ENCODE measurements at places on chromosomes 7 and 10.

DNA sequence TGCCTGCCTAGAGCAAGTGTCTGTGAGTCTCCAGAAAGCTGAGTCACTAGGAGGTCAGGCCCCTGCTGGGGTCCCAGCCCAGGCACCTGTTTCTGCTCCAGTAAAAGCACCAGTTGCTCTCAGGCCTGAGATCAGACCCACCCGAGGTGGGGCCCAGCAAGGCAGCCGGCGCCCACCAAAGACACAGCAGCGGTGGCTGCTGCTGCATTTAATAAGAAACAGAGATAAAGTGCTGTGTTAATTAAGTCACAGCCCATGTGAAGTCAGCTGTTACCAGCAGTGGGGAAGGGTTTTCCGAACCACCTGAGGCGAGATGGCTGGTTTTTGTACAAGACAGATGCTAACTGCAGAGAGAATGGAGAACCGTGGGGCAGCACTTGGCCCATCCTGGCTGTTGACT is 12.1 kb upstream of the LRRC18 start:
- DNase-seq: no peak

DNA sequence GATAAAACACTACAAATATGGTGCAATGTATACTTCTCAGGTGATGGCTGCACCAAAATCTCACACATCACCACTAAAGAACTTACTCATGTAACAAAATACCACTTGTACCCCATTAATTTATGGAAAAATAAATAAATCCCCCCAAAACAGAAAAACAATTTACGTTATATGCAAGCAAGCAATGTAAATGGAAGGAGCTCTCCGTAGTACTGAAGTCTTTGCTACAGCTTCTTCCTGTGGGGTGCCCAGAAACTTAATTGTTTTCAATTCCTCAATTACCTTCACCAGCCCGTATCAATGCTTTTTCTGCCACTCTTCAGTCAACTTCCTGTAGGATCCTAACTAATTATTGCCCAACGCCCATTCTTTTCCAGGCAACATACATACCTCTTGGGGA is 138.1 kb downstream of the RELN start:
- DNase-seq: no peak

DNA sequence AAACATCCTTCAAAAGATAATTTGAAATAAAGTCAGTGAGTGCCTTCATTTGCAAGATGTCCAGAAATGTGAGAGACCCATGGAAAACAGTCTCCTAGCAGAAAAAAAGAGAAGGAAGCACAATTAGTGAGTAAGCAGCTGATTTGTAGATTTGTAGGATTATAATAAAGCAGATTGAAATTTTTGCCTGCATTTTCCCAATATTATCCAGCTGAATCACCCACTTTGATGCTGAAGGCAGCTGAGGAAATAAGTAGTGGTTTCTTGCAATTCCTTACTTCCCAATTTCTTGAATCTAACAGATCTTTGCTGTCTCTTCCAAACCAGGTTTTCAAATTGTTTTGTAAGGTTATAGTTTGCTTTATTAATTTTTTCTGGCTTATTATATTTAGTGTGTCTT is 181.4 kb downstream of the GNAT3 start:
- no peak for DNase-seq

- DNase-seq: no peak
Observed at GRCh38 chr7:121196286-121196685, 132.5 kb upstream of the WNT16 start.

GRCh38 chr10:557792-558328 is 131.6 kb downstream of the DIP2C start:
- DNase-seq: peak; percentile 17

GRCh38 chr7:120994512-120995410 is 6.2 kb downstream of the CPED1 start:
- no peak for DNase-seq

GRCh38 chr7:27661811-27662489 is 733 bp downstream of the HIBADH start:
- DNase-seq: peak; percentile 38

- DNase-seq: no peak
Observed at GRCh38 chr10:12709000-12709401, 292.5 kb downstream of the CCDC3 start.

GRCh38 chr10:55550236-55550635 is 749.2 kb upstream of the PCDH15 start:
- no peak for DNase-seq

- DNase-seq: no peak
Observed at GRCh38 chr10:19874791-19875190, 58.6 kb downstream of the PLXDC2 start.

- DNase-seq: no peak
Observed at GRCh38 chr10:88793712-88794299, 8.7 kb upstream of the LIPM start.

DNA sequence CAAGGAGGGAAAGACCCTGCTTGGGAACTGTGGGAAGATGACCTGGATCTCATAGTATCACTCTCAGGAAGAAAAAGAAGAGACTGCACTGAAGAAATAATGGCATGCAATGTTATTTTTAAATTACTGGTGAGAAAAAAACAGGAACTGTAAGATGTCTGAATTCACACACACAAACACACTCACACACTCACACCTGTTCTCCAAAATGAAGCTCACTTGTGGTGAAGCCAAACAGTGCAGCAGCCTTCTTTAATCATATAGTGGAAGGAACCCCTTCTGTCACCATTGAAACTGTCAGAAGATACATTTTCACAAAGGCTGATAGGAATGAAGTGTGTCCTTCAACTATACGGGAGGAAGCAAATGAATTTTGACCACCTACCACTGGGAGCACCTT is 156.5 kb upstream of the GHITM start:
- no peak for DNase-seq

DNA sequence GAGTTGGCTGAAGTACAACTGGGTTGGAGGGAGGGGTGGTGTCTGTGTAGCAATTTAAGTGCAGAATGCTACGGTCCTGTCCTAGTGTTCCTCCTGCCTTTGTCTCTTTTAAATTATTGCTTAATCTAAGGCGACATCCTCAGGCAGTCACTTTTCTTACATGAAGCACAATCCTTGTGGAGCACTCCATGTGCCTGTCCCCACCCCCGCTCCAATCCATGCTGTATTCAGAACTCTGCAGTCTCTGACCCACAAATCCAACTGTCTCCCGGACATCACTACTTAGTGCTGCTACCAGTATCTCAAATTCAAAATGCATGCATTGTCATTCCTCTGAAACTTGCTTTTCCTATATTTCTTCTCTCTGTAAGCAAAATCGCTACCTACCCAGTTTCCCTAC is 91.4 kb upstream of the FAM133B start:
- DNase-seq: no peak

DNA sequence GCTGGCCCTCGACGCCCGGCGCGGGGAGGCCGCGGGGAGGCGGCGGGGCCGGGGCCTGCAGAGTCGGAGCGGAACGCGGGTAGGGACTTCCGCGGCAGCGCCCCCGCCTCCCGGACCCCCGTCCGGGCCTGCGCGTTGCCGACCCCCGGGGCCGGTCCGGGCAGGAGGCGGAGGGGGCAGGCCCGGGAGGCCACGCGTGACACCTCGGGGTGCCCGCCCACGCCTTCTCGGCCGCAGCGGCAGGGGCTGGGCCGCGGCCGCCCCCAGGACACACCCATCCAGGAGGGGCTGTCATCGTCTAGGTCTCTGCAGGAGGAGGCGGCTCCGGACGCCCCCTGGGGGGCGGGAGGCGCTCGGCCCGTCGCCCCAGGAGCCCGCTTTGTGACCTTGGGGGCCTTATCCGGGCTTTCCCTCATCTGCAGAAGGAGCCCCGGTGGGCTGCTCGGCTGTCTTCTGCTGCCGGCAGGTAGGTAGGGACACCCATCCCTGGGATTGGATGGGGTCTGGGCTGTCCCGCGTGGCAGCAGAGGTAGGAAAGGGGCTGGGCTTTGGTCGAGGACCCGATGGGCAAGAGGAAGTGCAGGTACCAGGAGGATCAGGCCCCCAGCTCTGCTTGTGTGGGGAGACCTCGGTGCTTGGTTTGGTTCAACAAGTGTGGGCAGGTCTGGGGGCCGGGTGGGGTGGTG is 569 bp downstream of the ZNF316 start:
- peak; percentile 72 for DNase-seq

GRCh38 chr7:107359520-107360316 is 110.1 kb upstream of the GPR22 start:
- DNase-seq: no peak

- DNase-seq: no peak
Observed at GRCh38 chr7:49778731-49779270, 5.4 kb downstream of the VWC2 start.

DNA sequence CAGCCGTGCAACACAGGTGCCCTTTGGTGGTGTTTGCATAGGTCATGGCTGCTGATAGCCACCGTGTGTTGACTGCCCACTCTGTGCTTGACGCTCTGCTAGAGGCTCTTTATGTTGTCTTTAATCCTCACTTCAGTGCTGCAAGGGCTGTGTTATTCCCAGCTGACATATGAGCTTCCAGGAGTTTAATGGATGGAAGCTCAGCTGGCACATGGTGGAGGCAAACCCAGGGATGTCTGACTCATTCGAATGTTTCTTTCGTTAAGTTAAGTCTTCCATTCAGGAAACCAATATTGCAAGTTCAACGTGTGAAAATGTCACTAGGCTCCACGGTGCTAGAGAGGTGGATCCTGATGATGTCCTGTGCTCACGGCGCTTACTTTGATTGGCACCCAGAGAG is 378.4 kb downstream of the DPP6 start:
- DNase-seq: no peak

DNA sequence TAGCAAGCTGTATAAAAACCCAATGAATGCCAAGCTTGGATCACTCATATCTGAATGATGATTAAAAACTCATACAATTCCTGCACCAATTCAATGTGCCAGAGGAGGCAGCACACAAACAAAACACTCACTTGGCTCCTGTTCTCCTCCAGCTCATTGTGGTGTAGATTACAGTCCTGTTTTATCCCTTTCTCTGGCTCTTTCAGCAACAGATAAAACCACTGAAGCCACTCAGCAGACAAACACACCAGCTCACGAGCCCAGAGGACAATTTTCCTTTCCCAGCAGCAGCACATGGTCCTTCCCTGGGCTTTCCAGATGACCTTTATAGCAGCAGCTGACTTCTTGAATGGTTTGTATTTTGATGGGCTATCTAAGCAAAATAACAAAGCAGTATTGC is 107.3 kb upstream of the STARD3NL start:
- no peak for DNase-seq

- no peak for DNase-seq
Observed at GRCh38 chr7:12570534-12571461, at the start of gene SCIN. Gene SCIN (plus strand): TSS chr7:12570720. CDS start chr7:12570787, 67 bp downstream.

DNA sequence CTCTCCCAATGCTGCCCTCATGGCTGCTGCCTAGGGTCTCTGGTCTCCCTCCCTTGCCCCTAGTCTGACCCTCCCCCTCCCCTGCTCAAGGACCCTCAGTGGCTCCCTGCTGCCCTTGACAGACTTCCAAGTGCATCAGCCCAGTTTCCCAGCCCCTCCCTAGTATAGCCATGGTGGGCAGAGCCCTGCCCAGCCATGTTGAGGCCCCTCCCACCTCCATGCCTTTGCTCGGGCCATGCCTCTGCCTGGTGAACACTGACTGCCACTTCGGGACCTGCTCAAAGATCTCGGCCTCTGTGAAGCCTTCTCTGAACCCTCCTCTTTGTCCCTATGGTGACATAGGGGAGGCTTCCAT is 73.2 kb downstream of the MYL10 start:
- DNase-seq: no peak

DNA sequence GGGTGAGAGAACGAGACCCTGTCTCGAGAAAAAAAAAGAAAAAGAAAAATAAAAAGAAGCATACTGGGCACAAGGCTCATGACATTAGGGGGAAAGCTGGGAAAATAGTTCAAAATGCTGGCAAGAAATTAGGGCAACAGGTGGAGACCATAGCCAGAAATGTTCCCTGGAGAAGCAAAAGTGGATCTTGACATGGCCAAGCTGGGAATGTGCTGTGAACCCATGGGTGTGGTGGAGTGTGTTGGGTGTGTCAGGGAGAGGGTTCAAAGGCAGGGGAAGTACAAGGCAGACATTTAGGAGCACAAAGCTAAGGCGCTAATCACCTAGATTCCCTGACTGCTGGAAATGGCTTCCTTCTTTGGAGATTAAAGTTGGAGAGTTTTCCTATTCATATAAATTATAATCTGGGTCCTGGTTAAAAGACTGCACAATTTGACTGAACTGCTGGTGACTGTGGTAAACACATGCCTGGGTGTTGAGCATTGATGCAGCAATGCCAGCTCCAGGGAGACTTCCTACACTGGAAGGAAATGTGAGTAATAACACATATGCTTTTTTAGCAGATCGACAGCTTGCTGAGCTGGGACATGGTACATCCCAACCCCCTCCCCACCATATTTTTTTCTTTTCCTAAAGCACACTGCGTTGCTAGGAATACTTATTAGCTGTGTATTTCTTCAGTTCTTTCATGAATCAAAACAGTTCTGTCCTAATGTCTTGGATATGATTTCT is 70.1 kb upstream of the ARHGAP21 start:
- no peak for DNase-seq

DNA sequence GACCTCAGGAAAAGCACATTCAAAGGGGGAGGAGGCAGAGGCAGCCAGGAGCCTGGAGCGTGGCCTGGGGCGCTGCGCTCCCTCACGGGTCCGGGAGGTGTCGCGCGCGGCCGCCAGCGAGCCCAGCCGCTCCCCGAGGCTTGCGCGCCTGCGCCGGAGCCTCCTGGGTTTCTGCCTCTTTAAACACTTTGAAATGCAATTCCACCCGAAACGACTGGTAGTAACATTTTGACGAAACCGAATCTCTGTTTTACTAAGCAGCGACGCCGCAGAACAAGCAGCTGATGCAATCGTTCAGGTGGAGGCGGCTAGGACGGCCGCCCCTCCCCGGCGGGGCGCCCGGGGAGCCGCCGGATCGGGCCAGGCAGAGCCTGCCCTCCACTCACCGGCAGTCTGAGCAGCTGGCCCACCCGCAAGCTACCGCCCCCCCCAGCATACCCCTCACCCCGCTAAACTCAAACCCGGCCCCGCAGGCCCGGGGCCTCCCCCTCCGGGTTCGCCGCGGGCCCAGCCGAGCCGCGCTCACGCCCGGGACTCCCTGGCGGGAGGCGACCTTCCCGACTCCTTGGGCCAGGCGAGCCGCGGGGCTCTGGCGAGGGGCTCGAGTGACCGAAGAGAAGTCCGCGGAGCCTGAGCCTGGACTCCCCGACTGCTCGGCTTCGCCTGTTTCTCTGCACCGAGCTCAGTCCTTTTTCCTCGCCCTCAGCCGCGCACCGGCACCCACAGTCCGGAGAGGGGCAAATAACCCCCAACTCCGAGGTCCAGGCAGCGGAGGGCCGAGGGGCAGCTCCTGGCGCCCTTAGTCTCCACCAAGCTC is 3.2 kb downstream of the MKX start:
- DNase-seq: no peak

- DNase-seq: no peak
Observed at GRCh38 chr7:22833957-22834356, 11.3 kb upstream of the TOMM7 start.

GRCh38 chr7:142901426-142902259 is 16.1 kb upstream of the TRPV6 start:
- DNase-seq: no peak

GRCh38 chr7:22143491-22143890 is 197.8 kb upstream of the CDCA7L start:
- DNase-seq: no peak

DNA sequence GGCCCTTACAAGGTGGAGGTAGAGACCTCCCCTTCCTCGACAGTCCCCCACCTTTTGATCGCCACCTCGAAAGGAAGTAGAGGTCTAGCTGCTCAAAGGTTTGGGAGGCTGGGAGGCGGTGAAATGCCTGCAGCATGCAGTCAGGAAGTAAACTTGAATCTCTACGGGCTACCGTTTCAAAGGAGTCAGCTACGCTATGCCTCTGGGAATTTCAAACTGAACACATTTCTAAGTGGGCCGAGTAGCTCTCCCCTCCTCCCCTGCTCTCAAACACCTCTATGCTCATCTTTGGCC is 68.0 kb downstream of the CXCL12 start:
- no peak for DNase-seq

All from DND-41 (cell line).